Vagina (tissue), 2 donors: ENCODE measurements at places on chromosomes 16 and 17.

DNA sequence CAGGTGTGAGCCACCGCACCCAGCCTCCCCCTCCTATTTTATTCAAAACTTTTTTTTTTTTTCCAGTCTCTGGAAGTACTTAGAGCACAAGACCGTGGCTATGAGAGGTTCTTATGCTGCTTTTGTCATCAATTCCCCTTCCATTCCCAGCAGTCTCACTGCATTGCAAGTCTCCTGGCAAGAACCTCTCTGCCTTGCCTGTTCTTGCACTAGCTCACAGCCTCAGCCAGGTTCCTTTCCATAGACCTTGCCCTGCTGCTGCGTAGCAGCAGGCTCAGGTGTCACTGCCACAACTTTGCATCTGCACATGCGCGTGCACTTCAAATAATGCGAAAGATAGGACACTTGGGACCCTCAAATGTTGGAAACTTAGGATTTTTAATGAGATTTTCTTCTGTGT lies 15.6 kb downstream of the ATP6V0A1 start:
- no peak for DNase-seq

- no peak for DNase-seq
These were observed 16.2 kb downstream of the ERCC4 start for GRCh38 chr16:13936155-13936554.

- DNase-seq: no peak
These were observed 29.5 kb downstream of the RNF213 start for GRCh38 chr17:80290156-80290555.

DNA sequence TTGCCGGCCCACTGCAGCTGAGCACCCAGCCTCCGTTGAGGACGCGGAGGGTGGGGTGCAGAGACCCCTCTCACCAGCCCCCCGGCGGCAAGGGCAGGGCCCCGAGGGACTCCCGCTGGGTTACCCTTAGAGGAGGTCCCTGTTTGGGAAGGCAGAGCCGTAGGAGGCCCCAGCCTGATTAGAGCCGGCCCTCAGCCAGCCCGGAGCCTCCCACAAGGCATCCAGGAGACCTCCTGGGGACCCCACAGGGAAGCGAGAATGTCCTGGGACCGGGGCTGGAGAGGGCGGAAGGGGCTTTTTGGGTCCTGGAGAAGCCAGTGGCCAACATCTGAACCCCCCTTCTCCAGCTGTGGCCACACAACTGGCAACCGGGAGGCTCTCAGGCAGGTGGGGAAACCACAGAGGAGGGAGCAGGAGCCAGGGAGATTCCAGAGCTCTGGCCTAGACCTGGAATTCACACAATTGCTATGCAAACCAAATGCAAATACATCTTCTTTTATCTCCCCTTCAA lies 21.7 kb upstream of the SP6 start:
- DNase-seq: no peak

DNA sequence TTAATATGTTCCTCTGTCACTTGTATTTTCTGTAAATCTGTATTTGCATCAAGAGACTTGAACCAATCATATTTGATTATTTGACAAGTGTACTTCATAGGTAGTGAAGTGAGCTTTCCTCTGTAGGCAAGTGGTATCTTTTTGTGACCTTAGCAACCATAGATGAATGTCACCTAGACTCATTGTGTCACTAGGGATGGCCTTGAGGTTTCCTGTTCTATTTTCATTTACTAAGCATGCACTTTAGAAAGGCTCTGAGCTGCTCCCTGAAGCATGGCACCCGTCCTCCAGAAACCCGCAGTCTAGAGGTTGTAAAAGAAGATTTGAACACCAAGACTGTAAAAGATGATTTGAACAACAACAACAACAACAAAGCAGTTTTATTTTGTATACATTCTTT lies 151.7 kb downstream of the PRKCB start:
- DNase-seq: no peak

GRCh38 chr16:56204816-56205215 lies 13.5 kb downstream of the GNAO1 start:
- no peak for DNase-seq

DNA sequence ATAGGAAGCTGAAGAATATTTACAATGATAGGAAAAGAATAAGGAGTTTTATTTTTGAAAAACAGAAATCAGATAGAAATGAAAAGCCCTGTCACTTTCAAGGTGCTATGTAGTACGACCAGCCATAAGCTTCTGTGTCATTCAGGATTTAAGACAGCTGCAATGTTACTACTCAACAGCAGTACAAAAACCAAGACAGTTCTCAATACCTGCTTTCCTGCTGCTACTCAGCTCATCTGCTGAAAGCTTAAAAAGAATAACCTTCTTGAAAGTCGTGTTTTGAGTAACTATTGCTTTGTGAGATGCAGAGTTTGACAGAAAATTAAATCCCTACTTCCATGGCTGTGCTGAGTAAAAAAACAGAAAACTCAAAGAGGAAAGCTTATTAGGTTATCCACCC lies 8.7 kb downstream of the GRB2 start:
- no peak for DNase-seq

DNA sequence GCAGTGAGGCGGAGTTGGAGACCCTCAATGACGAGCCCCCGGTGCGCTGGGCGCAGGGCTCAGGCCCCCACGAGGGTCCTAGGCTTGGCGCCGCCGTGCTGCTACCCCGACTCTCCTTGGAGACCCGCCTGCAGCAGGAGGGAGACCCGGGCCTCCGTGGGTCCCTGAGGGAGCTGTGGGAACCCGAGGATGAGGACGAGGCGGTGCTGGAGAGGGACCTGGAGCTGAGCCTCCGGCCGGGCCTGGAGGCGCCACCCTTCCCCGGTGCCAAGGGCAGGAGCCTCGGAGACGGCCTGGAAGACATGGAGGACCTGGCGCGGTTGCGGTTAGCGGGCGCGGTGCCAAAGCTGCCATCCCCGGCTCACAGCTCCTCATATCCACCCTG lies 2.3 kb downstream of the MYO15B start:
- no peak for DNase-seq

DNA sequence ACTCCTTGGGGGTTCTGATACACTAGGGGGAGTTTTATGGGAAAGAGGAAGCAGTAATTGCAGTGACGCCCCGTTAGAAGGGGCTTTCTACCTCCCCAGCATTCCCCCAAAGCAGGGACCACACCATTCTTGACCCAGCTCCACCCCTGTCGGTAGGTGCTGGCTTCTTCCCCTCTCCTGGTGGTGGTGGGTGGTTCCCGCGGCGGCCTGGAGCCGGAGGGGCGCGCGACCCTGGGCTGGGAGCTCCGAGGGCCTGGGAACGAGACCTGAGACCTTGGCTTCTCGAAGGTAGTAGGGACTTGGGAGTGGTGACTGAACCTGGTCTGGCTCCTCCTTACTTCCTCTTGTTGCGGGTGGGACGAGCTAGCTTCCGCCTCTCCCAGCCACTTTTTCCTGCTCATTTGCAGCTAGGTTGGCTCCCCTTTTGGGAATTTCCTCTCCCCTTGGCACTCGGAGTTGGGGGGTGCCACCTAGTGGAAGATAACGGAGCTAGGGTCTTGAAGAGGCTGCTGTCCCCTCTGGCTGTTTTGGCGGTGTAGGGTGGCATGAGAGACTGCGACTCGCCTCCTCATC lies 438 bp downstream of the GRN start:
- DNase-seq: no peak

- DNase-seq: no peak
These were observed 3.8 kb downstream of the SLC46A1 start for GRCh38 chr17:28402224-28402630.

GRCh38 chr17:61009663-61010062 lies 332.0 kb downstream of the BCAS3 start:
- DNase-seq: no peak

DNA sequence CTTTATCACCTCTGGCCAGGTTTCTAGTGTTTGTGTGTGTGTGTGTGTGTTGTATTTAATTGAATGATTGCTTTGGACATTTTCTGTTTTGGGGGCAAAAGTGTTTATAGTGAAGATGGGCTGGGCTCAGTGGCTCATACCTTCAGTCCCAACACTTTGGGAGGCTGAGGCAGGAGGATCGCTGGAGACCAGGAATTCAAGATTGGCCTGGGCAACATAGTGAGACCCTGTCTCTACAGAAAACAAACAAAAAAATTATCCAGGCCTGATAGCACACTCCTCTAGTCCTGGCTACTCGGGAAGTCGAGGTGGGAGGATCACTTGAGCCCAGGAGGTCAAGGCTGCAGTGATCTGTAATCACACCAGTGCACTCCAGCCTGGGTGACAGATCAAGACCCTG lies 37.5 kb downstream of the RPA1 start:
- no peak for DNase-seq

- DNase-seq: no peak
These were observed 968 bp downstream of the RIPOR1 start for GRCh38 chr16:67529582-67530012.

DNA sequence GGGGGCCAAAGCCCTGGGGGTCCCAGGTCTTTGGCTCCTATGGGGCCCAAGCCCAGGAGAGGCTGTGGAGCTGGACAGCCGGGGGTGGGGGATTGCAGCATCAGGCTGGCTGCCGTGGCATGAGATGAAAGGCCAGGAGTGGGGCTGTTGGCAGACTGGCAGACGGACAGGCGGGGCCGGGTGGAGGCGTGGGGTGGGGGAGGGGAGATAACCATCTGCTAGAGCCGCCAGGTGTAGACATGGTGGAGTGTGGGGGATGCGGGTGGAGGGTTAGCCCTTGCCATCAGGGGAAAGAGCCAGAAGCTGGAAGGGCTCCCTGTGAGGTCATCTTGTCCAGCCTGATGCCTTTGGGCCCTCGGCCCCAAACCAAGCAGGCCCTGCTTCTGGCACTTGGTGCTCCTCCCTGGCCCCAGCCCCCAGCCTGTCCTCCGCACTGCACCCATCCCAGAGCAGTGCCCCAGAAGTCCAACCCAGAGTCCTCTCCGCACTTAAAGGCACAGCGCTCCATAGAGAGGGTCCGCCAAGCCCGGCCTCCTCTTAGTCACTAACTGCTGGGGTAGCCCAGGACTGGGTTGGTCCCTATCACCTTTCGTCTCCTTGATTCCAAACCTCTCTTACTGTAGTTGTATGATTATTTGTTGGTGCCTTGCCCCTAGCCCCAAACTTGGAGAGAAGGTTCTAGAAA lies 33.3 kb upstream of the DLX4 start:
- DNase-seq: no peak

- DNase-seq: no peak
These were observed 22.4 kb upstream of the SCNN1B start for GRCh38 chr16:23279721-23280153.

DNA sequence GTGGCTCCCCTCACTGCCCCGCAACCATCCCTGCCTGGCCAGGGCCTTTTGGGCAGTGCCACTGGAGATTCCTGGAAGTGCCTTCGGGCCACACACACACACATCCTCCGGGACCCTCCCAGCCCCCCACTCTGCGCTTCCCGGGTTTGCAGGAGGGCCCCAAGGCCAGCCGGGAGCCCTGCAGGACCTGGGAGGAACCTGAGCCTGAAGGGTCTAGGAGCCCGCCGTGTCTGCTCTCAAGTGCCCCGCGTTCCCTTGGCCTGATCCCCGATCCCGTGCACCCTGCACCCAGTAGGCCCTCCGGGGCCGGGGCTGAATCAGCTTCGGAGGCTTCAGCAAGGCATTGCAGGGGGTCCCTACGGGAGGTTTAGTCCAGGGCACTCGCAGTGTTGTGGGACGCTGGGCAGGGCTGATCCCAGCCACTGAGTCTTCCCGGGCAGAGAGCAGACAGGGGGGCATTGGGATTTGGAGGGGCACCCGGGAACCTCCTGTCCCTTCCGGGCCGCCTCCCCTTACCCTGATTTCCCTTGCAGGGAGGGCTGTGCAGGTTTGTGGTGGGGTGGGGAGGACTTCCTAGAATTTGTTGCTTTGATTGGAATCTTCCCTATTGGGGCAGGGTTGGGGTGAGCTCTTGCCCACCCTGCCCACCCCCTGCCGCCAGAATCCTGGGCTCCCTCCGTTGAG lies 36.9 kb downstream of the TMEM235 start:
- no peak for DNase-seq

GRCh38 chr17:59761385-59762048 lies 54.1 kb downstream of the VMP1 start:
- no peak for DNase-seq

- DNase-seq: no peak
These were observed 18.1 kb downstream of the C17orf100 start for GRCh38 chr17:6669479-6670212.

DNA sequence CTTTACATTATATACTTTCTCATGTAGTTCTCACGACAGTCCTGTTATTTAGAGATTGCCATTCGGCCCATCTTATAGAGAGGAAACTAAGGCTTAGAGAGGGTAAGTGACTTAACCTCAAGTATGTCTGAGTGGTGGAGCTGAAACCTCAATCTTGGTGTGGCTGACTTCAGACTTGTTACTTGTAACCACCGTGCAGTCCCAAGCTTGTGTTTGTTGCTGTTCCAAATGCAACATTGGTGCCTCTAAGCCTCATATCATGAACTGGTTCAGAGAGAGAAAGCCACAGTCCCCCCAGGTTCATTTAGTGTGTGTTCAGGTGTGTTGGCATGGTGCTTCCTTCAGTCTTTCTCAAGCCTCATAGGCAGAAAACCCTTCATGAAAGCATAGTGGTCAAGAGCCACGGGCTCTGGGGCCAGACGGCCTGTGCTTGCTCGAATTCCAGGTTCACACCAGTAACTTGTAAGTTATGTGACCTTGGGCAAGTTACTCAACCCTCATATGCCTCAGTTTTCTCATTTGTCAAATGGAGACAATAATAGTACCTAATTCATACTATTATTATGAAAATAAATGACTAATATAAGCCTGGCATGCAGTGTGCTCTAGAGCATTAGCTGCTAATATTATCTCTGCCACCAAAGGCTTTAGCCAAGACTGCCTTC lies 39.9 kb downstream of the CDH1 start:
- DNase-seq: no peak

- no peak for DNase-seq
These were observed 4.4 kb downstream of the ZC3H7A start for GRCh38 chr16:11792410-11793241.

DNA sequence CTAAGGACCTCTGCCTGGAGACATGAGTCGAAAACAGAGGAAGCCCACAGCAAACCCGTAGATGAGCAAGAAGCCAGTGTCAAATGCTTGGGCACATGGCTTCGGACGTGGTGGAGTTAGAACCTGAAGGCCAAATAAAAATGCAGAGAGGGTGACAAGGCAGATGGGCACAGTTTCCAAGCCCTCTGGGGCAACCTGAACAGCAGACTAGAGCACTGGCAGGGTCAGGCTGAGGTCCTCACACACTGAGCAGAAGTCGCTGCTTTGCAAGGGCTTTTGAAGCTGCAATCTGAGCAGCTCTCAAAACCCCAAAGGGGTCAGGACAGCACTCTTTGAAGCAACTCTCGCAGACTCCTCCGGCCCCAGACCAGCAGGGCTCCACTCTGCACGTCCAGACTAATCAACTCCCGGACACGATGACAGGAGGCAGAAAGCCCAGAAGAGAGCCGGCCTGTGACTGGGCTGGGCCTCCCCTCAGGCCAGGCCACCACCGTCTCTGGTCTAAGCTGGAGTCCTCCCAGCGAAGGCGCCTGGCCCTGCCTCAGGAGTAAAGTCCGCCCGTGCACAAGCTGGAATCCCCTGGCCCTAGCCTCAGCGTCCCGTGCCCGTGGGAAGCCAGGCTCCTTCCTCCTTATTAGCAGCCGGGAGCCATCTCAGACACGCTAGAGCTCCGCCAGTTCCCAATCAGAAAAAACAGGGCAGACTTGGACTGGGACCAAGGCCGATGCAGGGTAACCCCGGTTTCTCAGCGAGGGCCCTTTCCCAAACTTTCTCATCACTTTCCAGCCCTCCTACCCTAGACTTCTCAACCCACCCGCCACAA lies 924 bp downstream of the SMARCD2 start:
- no peak for DNase-seq
